T follicular helper cell (primary cell): ENCODE measurements at places on chromosomes 2 and 18.

DNA sequence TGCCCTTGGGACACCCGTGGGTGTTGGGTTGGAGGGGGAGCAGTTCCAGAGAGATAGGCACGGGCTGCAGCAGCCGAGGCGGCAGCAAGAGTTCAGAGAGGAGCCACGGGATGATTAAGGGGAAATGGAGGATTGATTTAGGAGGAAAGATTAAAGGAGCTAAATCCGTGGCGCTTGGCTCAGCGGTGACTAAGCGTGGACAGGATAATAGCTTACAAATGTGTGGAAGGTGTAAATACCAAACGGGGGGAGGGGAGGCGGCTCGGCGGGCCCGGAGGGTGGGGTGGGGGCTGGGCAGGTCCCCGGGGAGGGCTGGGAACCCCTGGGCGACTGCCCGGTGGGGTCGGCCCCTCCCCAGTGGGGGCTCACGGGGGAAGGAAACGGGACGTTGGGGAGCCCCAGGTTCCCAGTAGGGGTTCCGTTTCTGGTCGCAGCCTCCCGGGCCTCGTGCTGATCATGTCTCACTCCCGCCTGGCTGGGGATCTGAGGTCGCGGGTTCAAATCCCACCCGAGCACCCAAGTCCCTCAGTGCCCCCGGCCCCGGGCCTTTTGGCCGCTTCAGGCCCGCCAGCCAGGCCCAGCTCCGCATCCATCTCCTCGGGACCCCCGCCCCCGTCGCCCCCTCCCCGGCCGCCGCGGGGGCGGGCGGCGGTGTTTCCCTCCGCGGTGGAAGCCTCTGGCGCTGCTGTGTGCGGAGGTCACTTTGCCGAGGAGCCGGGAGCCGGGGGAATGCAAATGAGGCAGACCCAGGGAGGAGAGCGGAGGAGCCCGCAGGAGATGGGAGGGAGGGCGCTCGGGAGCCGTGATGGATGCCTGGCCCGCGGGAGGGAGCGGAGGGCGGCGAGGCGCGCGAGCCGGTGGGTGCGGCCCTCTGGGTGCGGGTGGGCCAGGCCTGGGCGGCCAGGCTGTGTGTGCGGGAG, 8.1 kb downstream of the ASIC4 start:
- no peak for DNase-seq

DNA sequence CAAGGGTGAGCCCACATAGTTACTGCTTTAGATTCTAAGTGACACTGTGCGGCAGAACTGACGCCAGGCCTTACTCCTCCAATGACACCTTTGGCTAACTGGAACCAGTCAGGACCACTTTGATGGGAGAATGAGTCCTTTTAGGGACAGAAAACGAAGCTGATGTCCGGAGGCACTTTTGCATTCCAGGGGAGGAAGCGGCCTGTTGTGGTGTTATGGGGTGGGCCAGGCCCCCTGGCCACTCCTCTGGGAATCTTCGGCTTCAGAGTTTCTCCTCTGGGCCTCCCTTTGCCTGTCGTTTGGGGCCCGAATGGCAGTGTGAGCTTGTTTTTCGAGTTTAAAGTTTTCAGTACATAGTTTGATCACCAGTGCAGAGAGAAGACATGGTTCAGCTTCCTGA, 65.9 kb downstream of the MBP start:
- DNase-seq = no peak

DNA sequence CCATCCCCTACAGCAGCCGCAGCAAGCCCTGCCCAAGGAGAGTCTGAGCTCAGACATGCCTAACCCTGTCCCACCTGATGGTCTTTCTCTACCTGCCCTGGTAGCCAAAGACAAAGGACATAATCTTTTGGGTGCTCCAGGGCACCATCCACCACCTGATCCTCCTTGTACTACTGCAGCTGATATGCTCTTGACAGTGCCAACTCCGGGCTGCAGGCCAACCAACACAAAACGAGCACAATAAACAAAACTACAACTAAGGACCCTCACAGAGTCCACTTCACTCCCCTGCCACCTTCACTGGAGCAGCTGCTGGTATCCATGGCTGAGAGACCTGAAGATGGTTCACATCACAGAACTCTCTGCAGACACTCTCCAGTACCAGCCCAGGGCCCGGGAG, 106.3 kb downstream of the GRB14 start:
- no peak for DNase-seq

- no peak for DNase-seq
Observed at GRCh38 chr2:110113961-110114591, 1.5 kb downstream of the MALL start.

DNA sequence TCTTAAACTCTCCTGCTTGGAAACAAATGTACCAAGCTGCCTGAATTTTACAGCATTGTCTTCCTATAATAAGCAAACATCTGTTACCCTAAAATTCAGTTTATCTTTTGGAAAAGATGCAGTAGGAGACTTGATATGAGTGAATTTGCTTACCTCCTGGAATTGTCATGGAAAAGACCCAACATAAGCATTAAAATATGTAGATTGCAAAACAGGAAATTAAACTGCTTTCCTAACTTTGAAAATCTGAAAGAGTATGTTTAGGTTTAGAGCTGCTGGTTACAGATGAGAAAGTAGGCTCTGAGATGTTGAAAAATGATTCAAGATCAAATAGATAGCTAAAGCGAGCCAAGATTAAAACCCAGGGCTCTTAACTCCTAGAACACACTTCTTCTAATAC, 316.5 kb downstream of the SOX11 start:
- no peak for DNase-seq

- DNase-seq = no peak
Observed at GRCh38 chr18:69161383-69162028, 239.2 kb upstream of the DOK6 start.

DNA sequence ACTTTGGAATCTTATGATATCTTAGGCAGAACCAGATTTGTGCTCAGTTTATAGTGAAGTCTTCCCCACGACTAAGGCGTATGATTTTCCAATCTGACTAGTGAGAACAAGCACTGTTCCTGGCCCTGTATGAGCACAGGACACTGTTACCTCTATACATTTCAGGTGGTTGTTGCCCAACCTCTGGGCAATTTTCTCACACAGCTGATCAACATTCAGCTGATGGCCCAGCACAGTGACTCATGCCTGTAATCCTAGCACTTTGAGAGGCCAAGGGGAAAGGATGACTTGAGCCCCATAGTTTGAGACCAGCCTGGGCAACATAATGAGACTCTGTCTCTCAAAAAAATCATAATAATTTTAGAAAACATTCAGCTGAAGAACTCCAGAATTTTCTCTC, 119.5 kb downstream of the ASXL3 start:
- DNase-seq = no peak

- no peak for DNase-seq
Observed at GRCh38 chr2:188645986-188646385, 328.2 kb upstream of the COL3A1 start.

DNA sequence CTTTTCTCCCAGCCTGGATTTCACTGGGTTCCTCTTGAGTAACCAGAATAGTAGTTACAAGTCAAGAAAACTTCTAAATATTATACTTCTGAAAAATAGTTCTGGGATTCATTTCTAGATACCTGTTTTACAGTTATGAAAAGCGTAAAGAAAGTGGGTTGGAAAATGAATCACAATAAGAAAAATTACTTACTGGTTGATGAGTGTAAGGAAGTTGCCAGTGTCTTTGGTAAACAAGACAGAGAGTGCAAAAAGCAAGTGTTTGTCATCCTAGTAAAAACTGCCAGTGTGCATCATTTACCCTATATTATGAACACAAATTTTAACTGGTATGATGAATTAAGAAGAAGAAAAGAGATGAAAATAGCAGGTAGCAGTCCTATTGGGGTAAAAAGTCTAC, 88.9 kb downstream of the R3HDM1 start:
- DNase-seq = no peak

- DNase-seq = no peak
Observed at GRCh38 chr2:26807788-26808460, 22.1 kb downstream of the CENPA start.

DNA sequence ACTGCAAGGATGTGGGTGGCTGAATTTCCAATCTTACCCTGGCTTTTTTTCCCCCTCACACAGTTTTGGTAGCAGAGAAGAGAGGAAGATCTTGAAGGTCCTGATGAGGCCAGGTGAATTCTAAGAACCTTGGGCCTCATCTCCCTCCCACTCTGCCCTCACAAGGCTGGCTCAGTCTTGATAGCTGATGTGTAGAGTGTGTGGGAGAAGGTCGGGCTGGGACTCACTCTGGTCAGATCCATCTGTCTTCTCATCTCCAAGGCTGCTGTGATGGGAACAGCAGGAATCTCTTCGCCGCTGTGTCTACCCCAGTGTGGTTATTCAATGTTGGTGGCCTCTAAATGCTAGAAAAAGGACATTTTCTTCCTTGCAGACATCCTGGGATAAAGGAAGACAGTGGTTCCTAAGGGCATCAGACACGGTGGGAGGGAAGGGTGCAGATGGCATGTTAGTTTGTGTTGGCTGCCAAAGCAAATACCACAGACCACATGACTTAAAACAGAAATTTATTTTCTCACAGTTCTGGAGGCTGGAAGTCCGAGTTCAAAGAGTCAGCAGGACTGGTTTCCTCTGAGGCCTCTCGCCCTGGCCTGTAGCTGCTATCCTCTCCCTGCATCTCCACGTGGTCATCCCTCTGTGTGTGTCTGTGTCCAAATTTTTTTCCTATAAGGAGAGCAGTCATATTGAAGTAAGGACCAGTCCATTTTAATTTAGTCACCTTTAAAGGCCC, 37.6 kb upstream of the MGAT4A start:
- no peak for DNase-seq
